ENCODE measurements at places on chromosomes 5 and 9.

DNA sequence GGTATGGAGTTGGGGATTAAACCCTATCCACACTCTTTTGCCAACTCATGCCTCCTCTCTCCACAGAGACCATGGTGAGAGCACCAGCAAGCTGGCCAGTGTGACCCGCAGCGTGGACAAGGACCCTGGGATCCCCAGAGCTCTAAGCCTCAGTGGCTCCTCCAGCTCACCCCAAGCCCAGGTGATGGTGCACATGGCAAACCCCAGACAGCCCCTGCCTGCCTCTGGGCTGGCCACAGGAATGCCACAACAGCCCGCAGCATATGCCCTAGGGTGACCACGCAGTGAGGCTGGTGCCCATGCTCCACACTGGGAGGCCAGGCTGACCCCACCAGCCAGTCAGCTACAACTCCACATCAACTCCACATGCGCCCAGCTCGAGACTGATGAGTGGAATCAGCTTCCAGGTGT lies 11.5 kb upstream of the CARD19 start:
- no peak for DNase-seq

DNA sequence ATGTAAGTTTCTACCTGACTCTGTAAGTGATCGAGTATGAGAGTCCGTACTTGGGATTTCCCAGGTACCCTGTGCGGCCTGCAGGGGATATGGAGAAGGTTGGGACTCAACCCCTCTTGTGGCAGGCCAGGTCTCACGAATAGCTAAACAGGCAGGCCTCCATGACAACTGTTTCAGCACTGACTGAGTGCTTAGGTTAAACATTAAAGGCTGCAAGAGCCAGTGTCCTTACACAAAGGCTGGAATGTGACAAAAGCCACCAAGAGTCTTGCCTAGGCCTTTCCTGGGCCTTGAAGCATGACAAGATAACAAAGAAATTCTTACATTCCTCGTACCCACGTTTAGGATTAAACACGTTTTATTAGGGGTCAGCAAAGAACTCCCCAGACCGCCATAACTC lies 58.6 kb downstream of the THBS4 start:
- DNase-seq = no peak

GRCh38 chr5:168649306-168649705 lies 70.1 kb upstream of the PANK3 start:
- no peak for DNase-seq

DNA sequence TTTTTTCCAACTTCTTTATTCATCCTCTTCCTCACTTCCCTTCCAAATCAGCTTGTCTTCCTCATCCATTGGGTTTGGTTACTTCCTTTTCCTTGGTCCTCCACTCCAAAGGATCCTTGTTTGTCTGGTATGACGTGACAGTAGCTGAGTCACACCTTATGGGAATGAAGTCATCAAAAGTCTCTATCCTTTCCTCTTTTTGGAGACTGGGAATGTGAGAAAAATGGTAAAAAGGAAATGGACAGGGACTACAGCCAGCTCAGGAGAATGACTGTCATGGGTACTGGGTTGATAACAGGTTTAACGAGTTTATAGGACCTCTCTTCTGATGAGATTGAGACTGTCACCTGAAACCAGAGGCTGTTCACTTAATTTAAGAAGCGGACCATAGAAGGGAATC lies 76.2 kb upstream of the MYO10 start:
- no peak for DNase-seq

- no peak for DNase-seq
Observed at GRCh38 chr5:127353327-127353726, 62.7 kb downstream of the MEGF10 start.

GRCh38 chr5:66931651-66932050 lies 264.9 kb downstream of the CD180 start:
- DNase-seq = no peak

DNA sequence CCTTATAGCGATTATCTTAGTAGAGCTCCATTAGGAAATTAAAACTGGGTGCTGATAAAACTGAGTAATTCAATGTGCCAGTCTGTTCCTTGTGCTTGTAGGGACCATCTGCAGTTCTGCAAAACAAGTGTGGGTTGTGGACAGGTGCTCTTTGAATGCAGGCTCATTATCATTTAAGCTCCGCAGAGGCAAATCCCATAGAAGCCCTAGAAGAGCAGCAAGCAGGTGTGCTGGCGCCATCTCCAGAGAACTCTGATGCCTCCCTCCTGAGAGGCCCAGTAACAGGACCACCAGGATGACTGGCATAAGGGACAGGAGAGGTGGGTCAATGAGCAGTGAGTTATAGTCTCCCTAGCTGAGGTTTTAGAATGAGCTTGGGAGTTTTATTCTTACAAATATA lies 1342.4 kb upstream of the DMAC1 start:
- no peak for DNase-seq

GRCh38 chr5:101543780-101544179 lies 640.7 kb upstream of the ST8SIA4 start:
- no peak for DNase-seq

GRCh38 chr9:109113254-109113653 lies 6.5 kb downstream of the TMEM245 start:
- DNase-seq = no peak

- no peak for DNase-seq
Observed at GRCh38 chr5:17918373-17919104, 284.3 kb downstream of the TAF11L14 start.

DNA sequence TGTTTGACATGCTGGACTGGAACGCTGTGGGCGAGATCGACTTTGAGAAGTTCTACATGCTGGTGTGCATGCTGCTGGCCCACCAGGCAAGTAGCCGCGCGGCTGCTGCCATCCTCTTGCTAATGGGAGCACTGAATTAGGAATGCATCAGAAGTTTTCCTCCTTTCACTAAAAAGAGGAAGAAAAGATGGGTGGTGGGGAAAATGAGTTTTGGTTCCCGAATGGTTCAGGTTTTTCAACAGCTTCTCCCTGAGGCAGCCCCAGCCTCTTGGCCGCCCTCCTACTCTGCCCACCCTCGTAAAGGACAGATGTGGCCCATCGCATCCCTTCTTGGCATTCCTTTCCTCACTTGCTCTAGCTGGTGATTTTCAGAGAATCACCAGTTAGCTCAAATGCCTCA lies 5.5 kb downstream of the EFCAB9 start:
- no peak for DNase-seq

DNA sequence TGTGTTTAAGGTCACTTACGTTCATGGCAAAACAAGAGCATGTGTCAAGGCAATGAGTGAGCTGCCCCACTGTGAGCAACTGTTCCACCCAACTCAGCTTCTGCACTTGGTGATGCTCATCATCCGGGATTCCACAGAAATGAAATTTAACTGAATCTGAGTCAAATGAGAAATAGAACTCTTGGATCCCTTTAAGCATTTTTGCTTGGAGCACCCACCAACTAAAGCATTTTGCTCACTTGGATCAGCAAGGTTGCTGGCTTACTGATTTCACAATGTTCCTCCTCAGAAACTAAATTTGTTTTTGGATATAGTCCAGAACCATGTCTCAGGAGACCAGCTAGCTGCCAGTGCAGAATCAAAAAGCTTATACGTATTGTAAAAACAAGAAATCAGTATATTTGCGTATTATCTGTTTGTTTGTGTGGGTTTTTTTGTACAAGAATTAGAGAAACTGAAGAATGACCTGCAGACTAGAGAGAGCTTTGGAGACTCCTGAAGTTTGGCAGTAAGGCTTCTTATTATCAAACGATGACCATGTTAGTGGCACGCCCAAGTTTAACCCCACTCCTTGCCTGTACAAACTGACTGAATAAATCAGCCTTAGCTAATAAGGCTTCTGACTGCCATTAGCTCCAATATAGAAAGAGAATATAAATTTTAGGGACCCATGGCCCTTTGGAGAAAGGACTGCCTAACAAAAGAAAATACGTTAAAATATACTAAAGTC lies 153.8 kb upstream of the FST start:
- DNase-seq = no peak

DNA sequence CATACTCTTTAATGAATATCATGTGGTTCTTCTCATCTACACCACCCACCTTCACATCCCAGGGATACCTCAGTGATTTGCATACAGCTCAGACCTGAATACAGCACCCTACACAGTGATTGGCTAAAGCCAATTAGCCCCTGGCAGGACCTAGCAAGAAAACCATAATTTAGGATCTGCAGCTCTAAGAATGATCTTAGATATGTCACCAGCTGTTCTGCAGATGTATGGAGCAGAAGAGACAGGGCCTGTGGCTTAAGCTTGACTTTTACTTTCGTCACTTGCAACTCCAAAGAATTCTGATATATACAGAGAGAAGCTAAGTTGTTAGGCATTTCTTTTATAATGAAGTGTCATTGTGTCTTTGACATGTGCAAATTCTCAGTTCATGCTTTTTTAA lies 483.2 kb upstream of the C9orf72 start:
- no peak for DNase-seq

- no peak for DNase-seq
Observed at GRCh38 chr9:35489313-35490154, at the start of gene RUSC2. TSS of gene RUSC2 (plus strand) at chr9:35490111. CDS start at chr9:35546522, 56,411 bp downstream.

- DNase-seq = no peak
Observed at GRCh38 chr9:121748074-121748473, 96.6 kb downstream of the DAB2IP start.

GRCh38 chr9:107141967-107142366 lies 141.1 kb upstream of the RAD23B start:
- DNase-seq = no peak

GRCh38 chr5:127275641-127276193 lies 14.9 kb upstream of the MEGF10 start:
- no peak for DNase-seq

DNA sequence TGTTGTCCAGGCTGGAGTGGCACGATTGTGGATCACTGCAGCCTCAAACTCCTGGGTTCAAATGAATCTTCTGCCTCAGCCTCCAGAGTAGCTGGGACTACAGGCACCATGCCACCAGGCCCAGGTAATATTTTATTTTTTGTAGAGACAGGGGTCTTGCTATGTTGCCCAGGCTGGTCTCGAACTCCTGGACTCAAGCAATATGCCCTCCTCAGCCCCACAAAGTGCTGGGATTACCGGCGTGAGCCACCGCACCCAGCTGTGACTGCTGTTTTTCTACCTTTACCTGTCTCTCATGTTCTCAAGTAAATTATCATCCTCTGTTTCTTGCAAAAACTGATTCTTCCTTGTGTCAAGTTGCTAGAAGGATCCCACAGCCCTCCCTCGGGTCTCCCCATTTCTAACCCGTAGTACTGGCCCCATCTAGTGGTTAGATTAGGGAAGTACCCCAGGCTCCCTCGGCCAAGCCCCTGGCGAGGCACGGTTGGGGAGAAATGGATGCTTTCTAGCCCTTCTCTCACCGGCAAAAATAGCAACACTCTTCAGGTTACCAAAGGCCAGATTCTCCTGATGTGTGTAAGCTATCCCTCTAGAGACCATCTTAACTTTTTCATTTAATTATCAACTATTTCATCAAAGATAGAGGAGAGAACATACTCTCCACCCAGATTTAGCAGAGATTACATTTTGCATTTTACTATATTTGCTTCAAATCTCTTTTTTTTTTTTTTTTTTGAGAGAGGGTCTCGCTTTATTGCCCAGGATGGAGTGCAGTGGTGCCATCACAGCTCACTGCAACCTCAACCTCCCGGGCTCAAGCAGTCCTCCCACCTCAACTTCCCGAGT lies 19.2 kb upstream of the TOR1B start:
- no peak for DNase-seq

GRCh38 chr5:141611289-141611688 lies 7.5 kb downstream of the DIAPH1 start:
- no peak for DNase-seq

- no peak for DNase-seq
Observed at GRCh38 chr5:145681216-145681615, 153.9 kb downstream of the PRELID2 start.

DNA sequence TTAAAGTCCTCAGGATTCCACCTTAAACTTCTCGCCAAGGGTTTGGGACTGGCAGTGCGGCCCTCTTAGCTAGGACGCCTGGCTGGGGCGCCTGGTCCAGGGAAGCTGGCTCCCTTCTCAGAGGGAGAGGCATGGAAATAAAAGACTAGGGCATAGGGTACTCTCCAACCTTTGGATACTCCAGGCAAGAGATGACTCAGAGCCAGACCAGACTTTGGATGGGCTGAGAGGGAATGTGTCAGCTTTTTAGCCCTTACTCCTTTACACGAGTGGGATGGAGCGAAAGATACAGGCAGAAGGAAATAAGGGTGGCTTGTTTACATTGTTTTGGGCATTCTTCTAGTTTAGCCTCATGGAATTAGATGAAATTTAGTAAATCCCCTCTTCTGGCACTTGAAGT lies 48.2 kb downstream of the IL31RA start:
- no peak for DNase-seq

DNA sequence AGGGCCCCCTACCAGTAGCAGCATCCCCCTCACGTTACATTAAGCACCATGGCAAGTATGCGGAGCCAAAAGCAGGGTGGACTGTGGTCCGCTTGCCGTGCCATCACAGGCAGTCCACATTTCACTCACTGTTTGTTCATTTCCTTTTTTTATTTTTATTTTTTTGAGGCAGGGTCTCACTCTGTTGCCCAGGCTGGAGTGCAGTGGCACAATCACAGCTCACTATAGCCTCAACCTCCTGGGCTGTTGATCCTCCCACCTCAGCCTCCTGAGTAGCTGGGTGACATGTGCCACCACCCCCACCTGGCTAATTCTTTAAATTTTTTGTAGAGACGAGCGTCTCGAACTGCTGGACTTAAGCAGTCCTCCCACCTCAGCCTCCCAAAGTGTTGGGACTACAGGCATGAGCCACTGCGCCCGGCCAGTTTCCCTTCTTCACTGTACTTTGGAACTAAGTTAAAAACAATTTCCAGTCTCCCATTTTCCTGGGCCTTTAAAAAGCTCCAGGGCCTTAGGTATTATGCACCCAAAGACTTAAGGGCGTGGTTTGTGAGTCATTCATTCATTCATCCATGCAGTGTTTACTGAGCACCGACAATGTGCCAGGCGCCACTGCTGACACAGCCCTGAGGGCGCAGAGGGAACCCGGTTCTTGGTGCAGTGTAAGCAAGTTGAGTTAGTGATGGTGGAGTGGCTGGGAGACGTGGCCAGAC lies 19.9 kb downstream of the PRRX2 start:
- DNase-seq = no peak

DNA sequence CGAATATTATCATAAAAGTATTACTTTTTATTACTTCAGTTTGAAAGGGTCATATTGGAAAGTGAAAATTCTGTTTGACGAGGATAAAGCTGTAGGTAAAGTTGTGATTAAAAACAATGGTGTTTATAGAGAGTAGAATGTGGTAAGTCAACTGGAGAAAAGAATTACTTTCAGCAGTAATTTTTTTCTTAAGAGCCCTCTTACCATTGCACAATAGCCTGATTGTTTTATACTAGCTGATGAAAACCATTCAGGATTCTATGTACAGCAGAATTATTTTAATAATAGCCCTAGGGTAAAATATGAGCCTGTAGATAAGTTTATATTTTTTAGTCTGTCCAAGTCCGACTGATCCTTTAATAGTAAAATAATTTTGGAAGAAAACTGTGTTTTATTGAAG lies 16.6 kb downstream of the CDC42SE2 start:
- DNase-seq = no peak

GRCh38 chr5:127840198-127840524 lies 137.0 kb downstream of the CCDC192 start:
- no peak for DNase-seq

- no peak for DNase-seq
Observed at GRCh38 chr9:93948441-93949072, 6.6 kb downstream of the BARX1 start.

All from NCI-H1417 treated with DMSO at 0.1 percent for 48 hours (cell line).